ENCODE measurements at places on chromosomes 2 and 18.

DNA sequence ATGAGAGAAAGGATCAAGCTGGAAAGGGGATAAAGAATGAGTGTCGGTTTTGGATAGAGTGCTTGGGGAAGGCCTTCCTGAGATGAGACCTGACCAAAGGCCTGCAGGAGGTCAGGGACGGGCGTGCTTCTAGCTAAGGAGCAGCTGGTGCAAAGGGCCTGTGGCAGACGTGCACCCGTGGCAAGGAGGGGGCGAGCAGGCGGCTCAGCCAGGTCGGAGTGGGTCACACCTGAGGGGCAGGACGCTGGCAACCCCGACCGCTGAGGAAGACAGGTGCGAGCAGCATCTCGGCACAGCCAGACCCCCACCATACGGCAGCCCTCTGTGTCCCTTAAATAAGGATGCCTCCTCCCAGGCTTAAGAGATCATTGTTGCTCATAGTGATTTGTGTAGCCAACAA lies 48.1 kb downstream of the ODC1 start:
- DNase-seq: no peak

- no peak for DNase-seq
Observed at GRCh38 chr2:180101846-180102245, 94.7 kb upstream of the CWC22 start.

- no peak for DNase-seq
Observed at GRCh38 chr2:219766658-219767057, 139.2 kb downstream of the SLC4A3 start.

- no peak for DNase-seq
Observed at GRCh38 chr18:47911877-47912276, 18.6 kb downstream of the SMAD2 start.

DNA sequence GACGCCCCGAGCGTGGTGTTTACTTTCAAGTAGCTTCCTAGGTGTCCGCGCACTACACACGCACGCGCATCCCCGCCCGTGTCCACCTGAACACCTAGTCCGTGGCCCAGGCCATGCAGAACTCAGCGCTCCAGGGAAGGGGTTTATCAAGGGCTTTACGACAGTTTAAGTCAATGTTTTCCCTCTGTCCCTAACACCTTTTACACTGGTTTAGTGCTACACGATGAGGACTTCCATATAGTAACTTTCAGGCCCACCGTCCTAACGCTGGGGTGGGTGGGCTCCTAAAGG lies 1.4 kb upstream of the BCL2 start:
- DNase-seq: no peak

- no peak for DNase-seq
Observed at GRCh38 chr18:75088021-75088506, 120.9 kb downstream of the PTGR3 start.

DNA sequence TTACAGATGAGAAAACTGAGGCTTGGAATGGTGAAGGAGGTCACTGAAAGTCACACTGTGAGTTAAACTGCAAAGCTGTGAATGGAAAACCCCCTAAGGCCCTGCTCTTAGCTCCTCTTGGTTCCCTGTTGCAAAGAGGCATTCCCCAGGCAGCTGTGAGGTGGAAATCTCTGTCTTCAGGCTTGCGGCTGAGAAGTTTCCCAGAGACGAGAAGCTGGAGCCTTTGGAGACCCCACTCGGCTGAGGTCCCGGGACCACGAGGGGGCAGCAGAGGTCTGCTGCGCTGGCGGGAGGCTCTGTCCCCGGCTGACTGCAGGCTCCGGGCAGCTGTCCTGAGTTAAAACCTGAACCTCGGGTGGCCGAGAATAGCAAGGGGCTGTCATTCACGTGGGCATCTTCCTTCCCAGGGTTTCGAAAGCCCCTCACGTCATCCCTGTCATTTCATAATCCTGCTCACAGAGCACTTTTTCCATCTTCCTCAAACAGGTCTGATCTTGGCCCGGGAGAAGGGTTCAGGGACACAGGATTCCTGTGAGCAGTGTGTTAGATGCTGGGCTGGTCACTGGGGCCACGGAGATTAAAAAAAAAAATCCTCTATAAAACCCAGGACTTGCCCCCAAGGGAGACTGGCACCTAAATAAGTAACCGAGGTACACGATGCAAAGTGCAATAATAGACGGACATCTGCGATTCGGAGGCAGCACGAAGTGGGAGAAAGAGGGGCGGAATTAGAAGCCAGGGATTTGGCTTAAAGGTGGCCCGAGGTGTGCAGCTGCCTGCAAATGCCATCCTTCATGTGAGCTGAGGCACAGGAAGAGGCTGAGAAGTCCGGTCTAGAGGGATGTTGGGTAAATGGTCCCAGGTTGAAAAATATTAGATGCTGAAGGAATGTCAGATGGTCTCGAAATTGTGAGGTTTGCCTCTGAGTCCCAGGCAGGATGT lies 24.6 kb upstream of the ATOH8 start:
- peak; percentile 89 for DNase-seq

GRCh38 chr2:75324861-75325284 lies 125.6 kb upstream of the TACR1 start:
- no peak for DNase-seq

DNA sequence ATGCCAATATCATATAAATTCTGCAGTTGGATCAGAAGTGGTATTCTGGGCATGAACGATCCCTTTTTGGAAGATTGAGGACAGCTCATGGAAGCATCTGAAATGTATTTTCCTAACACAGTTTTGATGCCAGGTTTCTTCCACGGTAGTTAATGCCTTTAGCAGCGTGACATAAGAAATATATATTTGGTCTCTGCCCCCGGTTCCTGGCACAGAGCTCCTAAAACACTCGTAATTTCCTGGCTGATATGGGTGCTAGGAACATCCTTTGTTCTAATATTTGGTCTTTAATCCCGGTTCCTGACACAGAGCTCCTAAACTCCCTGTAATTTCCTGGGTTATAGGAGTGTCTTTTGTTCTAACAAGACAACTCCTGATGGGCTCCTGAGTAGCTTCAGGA lies 8.2 kb upstream of the CABLES1 start:
- no peak for DNase-seq

DNA sequence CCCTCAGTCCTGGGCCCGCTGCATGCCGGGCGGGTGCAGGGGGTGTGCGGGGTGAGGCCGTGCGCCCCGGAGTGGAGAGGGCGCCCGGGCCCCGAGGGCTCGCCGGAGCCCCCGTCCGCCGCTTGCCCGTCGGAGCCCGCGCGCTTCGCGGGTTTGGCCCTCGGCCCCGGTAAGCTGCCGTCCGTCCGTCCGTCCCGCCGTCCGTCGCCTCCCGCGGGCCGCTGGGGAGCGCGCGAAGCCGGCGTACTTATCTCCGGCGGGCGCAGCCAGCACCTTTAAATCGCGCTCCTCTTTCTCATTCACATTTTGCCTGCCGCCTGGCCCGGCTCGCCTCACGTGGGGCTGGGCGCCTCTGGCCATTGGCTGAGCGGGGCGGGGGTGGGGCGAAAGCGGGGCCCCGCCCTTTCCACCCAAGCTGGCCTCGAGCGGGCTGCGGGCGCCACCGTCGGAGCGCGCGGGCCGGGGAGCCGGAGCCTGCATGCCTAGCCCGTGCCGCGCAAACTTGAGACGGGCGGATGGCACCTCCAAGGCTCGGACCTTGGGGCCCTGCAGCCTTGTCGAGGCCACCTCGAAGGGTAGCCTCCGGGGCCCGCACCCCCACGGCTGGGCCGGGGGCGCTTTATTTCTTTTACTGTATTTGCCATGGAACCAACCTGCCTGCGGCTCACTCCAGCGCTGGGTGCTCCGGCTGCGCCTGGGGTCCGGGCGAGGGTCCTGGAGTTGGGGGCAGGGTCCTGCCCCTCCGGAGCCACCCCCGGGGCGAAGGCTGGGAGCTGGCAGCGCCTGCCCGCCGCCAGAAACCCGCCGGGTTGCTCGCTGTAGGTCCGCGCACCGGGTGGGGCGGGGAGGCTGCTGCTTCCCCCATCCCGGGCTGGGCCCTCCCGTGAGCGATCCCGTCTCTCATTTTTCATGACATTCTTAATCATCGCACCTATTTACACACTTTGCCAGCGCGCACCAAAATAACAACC lies at the start of gene GBX2:
TSS of gene GBX2 (minus strand) at position 277 of the 971 bp plus-strand sequence. CDS start 415 bp downstream, outside the sequence.
- peak; percentile 92 for DNase-seq

GRCh38 chr2:146455325-146455724 lies 1389.5 kb upstream of the ACVR2A start:
- no peak for DNase-seq

DNA sequence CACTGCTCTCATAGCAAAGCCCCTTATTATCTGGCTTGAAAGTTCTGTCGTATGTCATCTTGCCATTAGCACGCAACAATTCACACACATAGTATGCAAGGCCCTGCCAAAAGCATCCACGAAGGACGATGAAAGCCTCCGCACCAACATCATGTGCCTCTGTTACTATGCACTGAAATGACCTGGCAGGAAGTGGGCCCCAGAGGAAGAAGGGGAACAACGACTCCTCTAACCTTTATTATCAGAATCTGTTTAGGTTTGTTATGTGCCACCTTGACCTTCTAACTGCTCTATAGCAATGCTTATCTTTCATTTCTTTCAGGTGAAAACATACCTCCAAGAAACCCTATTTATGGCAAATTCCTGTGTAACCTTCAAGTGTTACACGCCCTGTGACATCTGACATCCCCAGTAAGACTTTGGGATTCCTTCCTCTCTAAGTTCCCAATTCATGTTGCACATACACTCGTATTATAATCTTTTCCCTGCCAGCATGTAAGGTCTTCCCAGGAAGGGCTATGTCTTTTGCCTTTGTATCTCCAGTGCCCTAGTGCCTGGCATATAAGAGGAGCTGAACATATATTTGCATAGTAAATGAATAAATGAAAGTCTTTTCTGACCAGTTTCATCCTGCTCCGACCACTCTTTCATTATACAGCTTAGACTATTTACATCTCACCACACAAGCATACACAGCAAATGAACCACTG lies 7.0 kb upstream of the NDUFV2 start:
- no peak for DNase-seq

GRCh38 chr2:190986221-190986953 lies 27.6 kb downstream of the STAT1 start:
- DNase-seq: peak; percentile 3

- DNase-seq: no peak
Observed at GRCh38 chr2:198863655-198864054, 594.1 kb downstream of the SATB2 start.

- DNase-seq: no peak
Observed at GRCh38 chr18:57764087-57764486, 39.0 kb downstream of the ATP8B1 start.

- DNase-seq: peak; percentile 91
Observed at GRCh38 chr2:86372641-86373502, 35.4 kb upstream of the REEP1 start.

- no peak for DNase-seq
Observed at GRCh38 chr2:84055816-84056215, 403.3 kb downstream of the SUCLG1 start.

DNA sequence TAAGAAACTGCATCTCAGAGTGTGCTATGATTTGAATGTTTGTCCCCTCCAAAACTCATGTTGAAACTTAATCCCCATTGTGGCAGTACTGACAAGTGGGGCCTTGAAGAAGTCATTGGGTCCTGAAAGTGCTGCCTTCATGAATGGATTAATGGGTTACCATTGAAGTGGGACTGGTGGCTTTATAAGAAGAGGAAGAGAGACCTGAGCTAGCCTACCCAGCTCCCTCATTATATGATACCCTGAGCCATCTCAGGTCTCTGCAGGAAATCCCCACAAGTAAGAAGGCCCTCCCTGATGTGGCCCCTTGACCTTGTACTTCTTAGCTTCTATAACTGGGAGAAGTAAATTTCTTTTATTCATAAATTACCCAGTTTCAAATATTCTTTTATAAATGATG lies 526.8 kb downstream of the XIRP2 start:
- no peak for DNase-seq

DNA sequence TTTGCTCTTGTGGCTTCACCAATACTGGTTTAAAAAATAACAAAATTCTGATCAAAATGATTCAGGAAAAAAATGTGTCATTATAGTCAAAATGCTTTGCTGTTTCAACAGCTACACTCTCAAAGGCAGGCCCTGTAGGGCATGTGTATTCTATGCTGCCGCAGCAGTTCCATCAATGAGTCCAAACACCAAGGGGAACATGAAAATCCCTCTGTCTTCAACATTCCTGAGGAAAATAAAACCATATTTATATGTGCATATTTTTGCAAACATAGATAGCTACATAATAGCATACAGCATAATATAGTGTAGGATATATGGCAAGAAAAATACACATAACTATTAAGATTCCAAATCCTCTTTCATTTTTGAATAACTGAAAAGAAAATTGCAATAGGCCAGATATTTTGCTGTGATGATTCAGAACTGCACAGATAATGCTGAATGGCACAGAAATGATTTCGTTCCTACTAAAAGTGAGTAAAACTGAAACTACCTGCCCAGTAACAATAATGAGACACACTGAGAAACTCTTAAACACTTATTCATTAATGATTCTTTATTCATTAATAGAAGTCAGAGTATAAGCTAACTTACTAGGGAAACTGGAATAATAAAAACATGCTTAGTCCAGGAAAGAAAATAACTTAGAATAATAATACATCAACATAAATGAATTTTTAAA lies 343.8 kb downstream of the SUCLG1 start:
- no peak for DNase-seq

- DNase-seq: no peak
Observed at GRCh38 chr18:58745914-58746313, 74.6 kb downstream of the MALT1 start.

DNA sequence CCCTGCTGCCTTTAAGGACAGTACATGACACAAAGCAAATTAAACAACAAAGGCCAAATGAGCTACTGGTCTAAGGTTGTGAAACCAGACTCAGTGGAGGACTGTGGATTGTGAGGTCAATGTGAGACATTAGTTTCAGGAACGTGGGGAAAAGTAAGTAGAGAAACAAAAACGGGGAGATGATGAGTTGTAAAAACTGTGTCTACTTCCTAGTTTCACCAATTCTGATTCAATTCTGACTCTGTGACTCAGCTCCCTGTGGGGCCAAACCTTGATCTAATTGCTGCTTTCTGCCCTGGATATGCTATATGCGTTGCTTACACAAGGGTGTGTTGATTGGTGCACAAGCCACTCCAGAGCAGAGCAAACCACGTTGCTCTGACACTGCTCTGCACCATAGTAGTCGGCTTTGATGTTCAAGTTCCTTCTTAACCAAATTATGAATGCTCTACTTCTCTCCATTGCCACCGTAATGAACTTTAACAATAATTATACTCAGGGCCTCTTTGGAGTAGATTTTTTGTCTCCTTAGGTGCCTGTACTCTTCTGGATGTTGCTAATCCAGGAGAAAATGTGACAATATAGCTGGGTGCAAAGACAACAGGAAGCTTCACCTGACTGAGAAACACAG lies 1640.1 kb upstream of the CELF4 start:
- DNase-seq: no peak

GRCh38 chr2:220318508-220318907 lies 691.1 kb downstream of the SLC4A3 start:
- no peak for DNase-seq

GRCh38 chr2:233386382-233387041 lies 32.2 kb downstream of the DGKD start:
- DNase-seq: no peak

GRCh38 chr2:181241797-181242196 lies 215.4 kb upstream of the ITGA4 start:
- DNase-seq: no peak

Data from NCI-H82 (cell line).